Activated CD8-positive, alpha-beta memory T cell treated with anti-CD3 and anti-CD28 coated beads for 48 hours (primary cell): ENCODE measurements at places on chromosomes 1 and 21.

GRCh38 chr1:180536821-180537372 lies 21.9 kb upstream of the OVAAL start:
- DNase-seq: no peak

GRCh38 chr1:151539321-151540020 lies 638 bp upstream of the TUFT1 start:
- no peak for DNase-seq

DNA sequence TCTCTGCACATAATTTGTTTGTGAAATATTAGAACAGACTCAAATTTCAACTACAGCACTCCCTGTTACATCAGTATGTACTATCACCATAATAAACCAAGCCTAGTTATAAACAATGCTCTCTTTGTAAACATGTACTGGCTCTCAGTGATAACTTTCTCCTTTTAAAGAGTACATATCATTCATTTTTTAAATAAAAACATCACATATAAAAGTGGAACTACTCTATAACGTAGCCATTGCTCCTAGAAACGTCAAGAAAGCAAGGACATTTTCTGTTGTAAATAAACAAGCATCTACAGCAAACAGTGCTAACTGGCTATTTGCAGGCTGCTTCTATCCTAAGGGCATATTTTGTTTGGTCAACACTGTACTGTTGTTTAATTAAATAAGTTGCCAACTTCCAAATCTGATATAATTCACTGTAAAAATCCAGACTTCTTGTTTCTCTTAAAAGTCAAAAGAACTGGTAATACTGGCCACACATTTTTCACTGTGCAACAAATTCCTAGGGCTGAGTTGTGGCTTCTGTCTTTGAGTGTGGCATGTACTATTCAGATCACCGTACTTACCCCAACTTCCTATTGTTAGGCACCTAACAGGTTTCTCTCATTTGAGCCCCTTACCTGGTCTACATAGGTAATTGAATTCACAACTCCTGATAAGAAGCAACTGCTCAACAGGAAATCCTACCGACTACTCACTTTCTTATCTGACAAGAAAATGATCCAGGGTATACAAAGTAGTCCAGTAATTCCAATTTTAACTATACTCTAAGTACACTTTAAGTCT lies 111.9 kb downstream of the DENND1B start:
- DNase-seq: no peak

DNA sequence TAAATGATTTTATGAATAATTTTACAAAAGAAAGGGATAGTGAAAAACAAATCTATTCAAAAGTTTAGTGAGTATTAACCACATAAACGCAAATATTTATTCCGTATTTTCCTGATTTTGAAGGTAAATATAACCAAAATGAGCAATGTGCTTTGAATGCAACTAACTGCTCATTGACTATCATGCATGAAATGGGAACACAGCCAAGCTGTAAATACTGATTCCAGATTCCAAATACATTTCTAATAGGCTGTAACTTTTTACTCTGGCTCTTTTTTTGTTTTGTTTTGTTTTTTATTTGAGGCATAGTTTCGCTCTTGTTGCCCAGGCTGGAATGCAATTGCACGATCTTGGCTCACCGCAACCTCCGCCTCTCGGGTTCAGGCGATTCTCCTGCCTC lies 41.8 kb downstream of the SELENOF start:
- DNase-seq: no peak

- DNase-seq: no peak
Observed at GRCh38 chr1:156503698-156504437, 3.3 kb upstream of the MEF2D start.

GRCh38 chr1:178417858-178418257 lies 78.9 kb downstream of the CLEC20A start:
- no peak for DNase-seq

- DNase-seq: no peak
Observed at GRCh38 chr21:37684115-37684493, 232.2 kb downstream of the KCNJ6 start.

GRCh38 chr1:63709267-63709828 lies 64.5 kb upstream of the ROR1 start:
- DNase-seq: no peak

- DNase-seq: no peak
Observed at GRCh38 chr1:68615312-68615711, 118.4 kb upstream of the DEPDC1 start.
